Ascending aorta (tissue), 2 donors: ENCODE measurements at places on chromosomes 3 and 15. TPM values are rescaled to one million over a fixed set of nuclear protein-coding genes. Genes with fewer than 3 reads are reported as not detected.

Gene PTH1R
- total RNA-seq, result 10.3 TPM

Gene KIF9
- total RNA-seq, result not detected

Gene MEX3B
- total RNA-seq, result 9.0 TPM

Gene CAMK2N2
- not detected for total RNA-seq

Gene TIGIT
- total RNA-seq, result not detected

Gene AMT
- not detected for total RNA-seq

Gene ZDHHC19
- not detected for total RNA-seq

Gene BBX
- total RNA-seq, result 18.0 TPM

GRCh38 chr3:105950881-105951600 lies 82.2 kb upstream of the CBLB start:
- H3K4me1 ChIP-seq, result no peaks in the 10 kb centered on the region
- H3K4me3 ChIP-seq, result no peak overlapping the region
- no peak for DNase-seq
- no peaks in the 10 kb centered on the region for H3K27me3 ChIP-seq
- no peaks in the 10 kb centered on the region for H3K36me3 ChIP-seq

GRCh38 chr3:197487911-197488391 lies 67.8 kb downstream of the BDH1 start:
- no peak overlapping the region for H3K4me3 ChIP-seq
- H3K36me3 ChIP-seq, result no peaks in the 10 kb centered on the region
- DNase-seq, result no peak
- no peaks in the 10 kb centered on the region for H3K4me1 ChIP-seq

GRCh38 chr3:50164984-50165909 lies 10.1 kb downstream of the SEMA3F start:
- peak overlapping the region; percentile 43 for H3K4me3 ChIP-seq
- H3K27ac ChIP-seq, result peak overlapping the region; percentile 88
- DNase-seq, result no peak
- no peaks in the 10 kb centered on the region for H3K27me3 ChIP-seq

- no peak for DNase-seq
- H3K4me3 ChIP-seq, result no peak overlapping the region
- H3K27ac ChIP-seq, result no peak overlapping the region
- H3K4me1 ChIP-seq, result no peaks in the 10 kb centered on the region
Observed at GRCh38 chr15:71043373-71043772, 71.9 kb upstream of the THSD4 start.

DNA sequence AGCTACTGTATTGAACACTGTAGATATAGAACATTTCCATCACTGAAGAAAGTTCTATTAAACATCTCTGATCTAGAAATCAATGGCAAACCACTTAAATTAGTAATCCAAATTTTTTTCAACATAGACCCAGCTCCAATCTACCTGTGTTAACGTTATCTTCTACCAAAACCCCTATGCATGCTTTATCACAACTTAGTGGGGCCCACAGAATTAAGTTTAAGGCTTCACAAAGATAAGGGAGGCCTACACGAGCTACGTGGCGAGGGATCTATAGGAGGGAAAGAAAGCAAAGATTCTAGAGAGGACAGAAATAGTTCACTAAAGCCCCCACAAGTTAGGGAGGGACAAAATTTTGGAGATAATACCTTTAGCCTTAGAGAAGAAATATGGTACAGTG lies 116.1 kb downstream of the TFDP2 start:
- H3K4me1 ChIP-seq, result peaks cover 4% of the 10 kb centered on the region
- H3K36me3 ChIP-seq, result no peaks in the 10 kb centered on the region
- no peaks in the 10 kb centered on the region for H3K27me3 ChIP-seq

GRCh38 chr3:79368403-79368802 lies 399.4 kb downstream of the ROBO1 start:
- DNase-seq, result no peak
- H3K27me3 ChIP-seq, result no peaks in the 10 kb centered on the region
- no peaks in the 10 kb centered on the region for H3K36me3 ChIP-seq
- no peak overlapping the region for H3K4me3 ChIP-seq
- H3K27ac ChIP-seq, result no peak overlapping the region
- no peaks in the 10 kb centered on the region for H3K4me1 ChIP-seq

- DNase-seq, result no peak
- no peak overlapping the region for H3K4me3 ChIP-seq
- H3K27ac ChIP-seq, result no peak overlapping the region
- no peaks in the 10 kb centered on the region for H3K36me3 ChIP-seq
- H3K4me1 ChIP-seq, result no peaks in the 10 kb centered on the region
- no peaks in the 10 kb centered on the region for H3K27me3 ChIP-seq
Observed at GRCh38 chr15:53739651-53740050, 19.8 kb downstream of the WDR72 start.

DNA sequence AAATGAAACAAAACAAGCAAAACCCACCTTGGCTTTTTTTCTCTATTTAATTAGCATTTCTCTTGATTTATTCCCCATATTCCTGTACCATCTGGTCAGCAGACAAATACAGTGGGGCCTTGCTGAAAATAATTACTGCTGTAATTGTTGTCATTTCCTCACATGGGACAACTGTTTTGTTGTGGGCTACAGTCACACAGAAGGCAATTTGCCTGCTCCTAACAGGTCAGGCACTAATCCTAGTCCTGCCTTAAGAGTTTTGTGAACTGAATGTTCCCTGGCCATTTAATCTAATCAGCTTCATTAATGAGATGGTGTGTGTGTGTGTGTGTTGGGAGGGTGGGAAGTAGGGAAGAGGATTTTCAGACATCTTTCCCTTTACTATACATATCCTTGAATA lies 11.6 kb downstream of the TRPC1 start:
- no peaks in the 10 kb centered on the region for H3K27me3 ChIP-seq
- no peak for DNase-seq
- H3K4me1 ChIP-seq, result no peaks in the 10 kb centered on the region
- H3K4me3 ChIP-seq, result no peak overlapping the region
- no peak overlapping the region for H3K27ac ChIP-seq
- peaks cover 2% of the 10 kb centered on the region for H3K36me3 ChIP-seq

- H3K4me1 ChIP-seq, result no peaks in the 10 kb centered on the region
- no peak overlapping the region for H3K27ac ChIP-seq
Observed at GRCh38 chr15:23695282-23695681, 8.2 kb upstream of the NDN start.

GRCh38 chr15:35167675-35168074 lies 82.6 kb upstream of the NANOGP8 start:
- no peaks in the 10 kb centered on the region for H3K36me3 ChIP-seq
- H3K27ac ChIP-seq, result no peak overlapping the region
- DNase-seq, result no peak

DNA sequence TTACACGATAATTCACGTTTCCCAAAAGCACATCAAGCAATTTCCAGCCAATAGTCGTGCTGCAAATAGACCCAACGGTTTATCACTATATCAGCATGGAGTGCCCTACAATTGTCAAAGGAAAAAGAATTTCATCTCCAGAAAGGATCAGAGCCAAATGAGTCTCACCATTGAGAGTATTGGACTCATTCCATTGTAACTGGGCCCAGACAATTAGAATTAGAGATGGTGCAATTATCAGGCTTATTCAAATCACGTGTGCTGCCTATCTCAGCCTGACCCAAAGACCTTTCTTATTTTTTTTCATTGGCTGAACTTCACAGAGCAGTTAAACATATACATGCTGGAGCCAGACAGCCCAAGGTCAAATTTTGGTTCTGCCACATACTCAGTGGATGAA lies 87.0 kb upstream of the LRTM1 start:
- no peaks in the 10 kb centered on the region for H3K27me3 ChIP-seq
- H3K4me1 ChIP-seq, result no peaks in the 10 kb centered on the region
- no peak overlapping the region for H3K27ac ChIP-seq
- no peak for DNase-seq

DNA sequence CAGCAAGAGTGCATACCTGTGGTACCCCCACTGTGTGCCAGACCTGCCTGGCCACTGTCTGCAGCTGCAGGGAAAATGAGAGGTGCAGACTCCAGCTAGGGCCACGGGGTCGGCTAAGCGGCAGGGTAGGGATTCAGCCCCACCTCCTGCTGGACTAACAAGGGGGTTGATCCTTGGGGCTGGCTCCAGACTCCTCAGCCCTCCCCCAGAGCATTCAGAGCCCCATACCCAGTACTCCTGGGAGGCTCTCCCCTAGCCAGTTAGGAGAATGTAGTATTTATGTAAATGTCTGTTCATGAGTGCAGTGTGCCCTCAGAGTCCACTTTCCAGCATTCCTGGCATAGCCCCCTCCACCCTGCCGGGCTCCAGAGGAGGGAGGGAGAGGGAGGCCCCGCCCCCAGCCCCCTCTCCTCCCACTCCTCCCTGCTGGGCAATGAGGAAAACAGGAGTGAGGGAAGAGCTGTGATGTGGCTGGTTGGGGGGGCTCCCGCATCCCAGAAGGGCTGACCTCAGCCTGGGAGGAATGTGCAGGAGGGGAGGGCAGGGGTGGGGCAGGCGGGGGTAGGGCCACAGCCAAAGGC lies 4.5 kb upstream of the SEMA3B start:
- H3K4me1 ChIP-seq, result peaks cover 64% of the 10 kb centered on the region
- no peaks in the 10 kb centered on the region for H3K36me3 ChIP-seq
- H3K27me3 ChIP-seq, result no peaks in the 10 kb centered on the region
- H3K4me3 ChIP-seq, result no peak overlapping the region

- no peaks in the 10 kb centered on the region for H3K36me3 ChIP-seq
- DNase-seq, result no peak
- H3K27me3 ChIP-seq, result no peaks in the 10 kb centered on the region
- no peak overlapping the region for H3K4me3 ChIP-seq
- H3K27ac ChIP-seq, result no peak overlapping the region
Observed at GRCh38 chr3:148162132-148162531, 535.6 kb upstream of the AGTR1 start.

GRCh38 chr3:150170852-150171520 lies 200.3 kb upstream of the PFN2 start:
- no peak overlapping the region for H3K27ac ChIP-seq
- no peak overlapping the region for H3K4me3 ChIP-seq
- no peaks in the 10 kb centered on the region for H3K27me3 ChIP-seq
- H3K4me1 ChIP-seq, result no peaks in the 10 kb centered on the region
